ENCODE measurements at places on chromosomes 11 and 22.

- DNase-seq = no peak
Observed at GRCh38 chr11:79906164-79906563, 465.3 kb upstream of the TENM4 start.

GRCh38 chr11:9004183-9004926, 554 bp upstream of the NRIP3 start:
- no peak for DNase-seq

GRCh38 chr11:23990346-23991164, 506.3 kb upstream of the LUZP2 start:
- DNase-seq = no peak

DNA sequence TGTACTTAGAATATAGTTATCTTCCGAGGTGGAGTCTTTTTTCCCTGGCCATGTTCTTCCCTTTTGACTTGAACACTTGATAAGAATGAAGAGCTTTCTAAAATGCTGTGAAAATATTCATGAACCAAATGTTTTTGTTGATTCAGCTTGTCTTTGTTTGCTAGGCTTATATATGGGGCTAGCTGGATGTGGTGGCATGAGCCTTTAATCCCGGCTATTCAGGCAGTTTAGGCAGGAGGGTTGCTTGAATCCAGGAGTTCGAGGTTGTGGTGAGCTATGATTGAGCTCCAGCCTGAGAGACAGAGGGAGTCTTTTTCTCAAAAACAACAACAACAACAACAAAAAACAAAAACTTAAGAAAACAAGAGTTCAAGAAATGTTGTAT, 23.1 kb downstream of the CBL start:
- DNase-seq = no peak

GRCh38 chr22:30205281-30206115, 41.1 kb downstream of the LIF start:
- peak; percentile 70 for DNase-seq

DNA sequence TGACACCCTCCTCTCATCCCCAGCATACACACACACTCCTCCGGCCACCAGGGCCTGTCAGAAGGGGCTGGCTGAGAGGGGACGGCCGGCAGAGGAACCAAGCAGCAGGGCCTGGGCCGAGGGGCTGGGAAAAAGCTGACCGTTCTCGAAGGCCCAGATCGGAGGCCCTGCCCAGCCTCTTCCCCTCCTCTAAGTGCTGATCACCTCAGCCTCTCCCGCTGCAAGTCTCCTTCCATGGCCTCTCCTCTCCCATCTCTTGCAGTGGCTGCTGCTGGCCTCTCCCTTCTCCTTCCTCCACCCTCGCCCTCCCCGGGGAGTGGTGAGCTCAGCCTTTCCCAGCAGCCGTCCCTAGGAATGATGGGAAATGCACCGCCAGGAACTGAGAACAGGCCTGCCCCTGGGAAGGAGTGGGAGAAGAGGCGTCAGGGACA, 39.6 kb downstream of the ARRB1 start:
- DNase-seq = no peak

Measured in NK-92 treated with Interleukin-12 subunit alpha and Interleukin-12 subunit beta, amount 100 ng/mL, for 24 hours (cell line).